Activated CD4-positive, alpha-beta T cell treated with anti-CD3 and anti-CD28 coated beads, Interleukin-10, Interleukin-2, amounts not matched to agents 100 ng/mL and 50 ng/mL, durations not matched to agents 16 hours and 8 hours (primary cell): ENCODE measurements at places on chromosomes 13 and 19.
A peak's percentile ranks its signal among the peaks of the same experiment; 100 is the strongest.

GRCh38 chr13:19864024-19864745 lies 736 bp upstream of the ZMYM5 start:
- DNase-seq = peak; percentile 71

DNA sequence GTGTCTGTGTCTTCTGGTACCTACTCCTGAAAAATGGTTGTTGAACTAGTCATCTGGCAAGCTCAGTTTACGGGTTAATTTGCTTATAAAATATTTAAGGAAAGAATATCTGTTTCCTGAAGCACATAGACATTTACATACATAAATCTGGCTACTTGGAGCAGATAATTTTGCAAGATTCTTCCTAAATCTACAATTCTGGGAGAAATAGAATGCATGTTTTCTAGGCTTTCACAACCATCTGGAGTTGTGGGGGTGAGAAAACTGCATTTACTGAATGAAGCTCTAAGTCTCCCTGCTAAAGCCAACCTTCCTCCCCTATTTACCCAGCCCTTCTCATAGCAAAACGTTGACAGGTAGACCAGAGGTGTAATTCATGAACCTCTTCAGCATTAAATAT lies 393.7 kb upstream of the ARGLU1 start:
- DNase-seq = no peak

GRCh38 chr13:20171364-20171763 lies 10.5 kb upstream of the GJA3 start:
- no peak for DNase-seq

DNA sequence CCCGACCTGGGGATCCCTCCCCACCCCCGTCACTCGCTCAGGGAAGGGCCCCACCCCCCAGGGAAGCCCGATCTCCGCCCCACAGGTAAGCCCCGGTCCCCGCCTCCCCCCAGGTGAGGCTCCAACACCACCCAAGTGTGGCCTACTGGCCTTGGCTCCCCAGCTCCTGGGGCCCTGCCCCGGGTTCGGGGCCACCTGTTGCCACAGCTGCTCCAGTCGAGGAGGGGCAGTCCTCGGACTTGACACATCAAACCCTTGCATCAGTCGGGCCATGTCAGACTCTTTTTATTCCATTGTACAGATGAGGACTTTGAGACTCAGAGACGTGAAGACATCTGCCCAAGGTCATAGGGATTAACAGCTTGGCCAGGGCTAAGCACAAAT lies 512 bp downstream of the CC2D1A start:
- peak; percentile 10 for DNase-seq

DNA sequence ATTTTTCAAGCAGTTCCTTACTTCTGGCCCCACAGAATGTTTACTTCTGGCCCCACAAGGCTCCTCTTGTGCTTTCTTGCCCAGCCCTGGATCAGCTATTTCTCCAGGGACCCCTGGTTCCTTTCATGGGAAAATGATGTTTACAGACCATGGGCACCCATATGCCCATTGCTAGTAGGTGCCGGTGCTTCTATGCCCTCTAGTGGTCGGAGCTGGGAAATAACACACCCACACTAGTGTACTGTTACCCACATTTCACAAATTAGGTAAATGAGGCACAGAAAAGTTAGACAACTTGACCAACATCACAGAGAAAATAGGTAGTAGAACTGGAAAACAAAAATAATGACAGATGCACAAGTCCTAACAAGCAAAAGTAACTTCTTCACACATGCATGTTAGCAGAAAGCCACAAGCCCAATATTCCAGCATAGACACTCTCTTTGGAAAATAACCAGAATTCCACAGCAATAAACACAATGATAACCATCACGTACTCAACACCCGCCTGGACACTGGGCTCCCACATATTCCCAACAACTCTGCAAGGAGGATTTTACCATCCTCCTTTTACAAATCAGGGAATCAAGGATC lies 1.3 kb upstream of the CEACAM6 start:
- peak; percentile 76 for DNase-seq

- DNase-seq = peak; percentile 51
Observed at GRCh38 chr19:45920458-45920857, 5.9 kb upstream of the NANOS2 start.

DNA sequence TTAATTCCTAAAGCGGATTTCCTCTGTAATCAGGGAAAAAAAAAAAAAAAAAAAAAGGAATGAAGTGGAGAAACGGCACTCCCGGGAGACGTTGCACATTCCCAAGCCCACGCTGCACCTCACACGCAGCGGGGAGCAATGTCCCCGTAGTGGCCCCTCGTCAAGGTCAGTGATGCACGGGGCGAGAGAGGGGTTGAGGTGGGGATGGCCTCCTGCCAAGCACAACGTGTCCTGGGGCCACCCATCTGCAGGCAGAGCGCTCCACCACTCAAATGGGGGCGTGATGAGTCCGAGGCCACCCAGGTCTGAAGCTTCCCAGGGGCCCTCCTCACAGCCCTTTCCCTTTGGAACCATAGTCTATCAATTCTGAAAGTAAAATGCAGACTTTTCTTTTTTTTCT lies 15.1 kb downstream of the PLK5 start:
- no peak for DNase-seq

DNA sequence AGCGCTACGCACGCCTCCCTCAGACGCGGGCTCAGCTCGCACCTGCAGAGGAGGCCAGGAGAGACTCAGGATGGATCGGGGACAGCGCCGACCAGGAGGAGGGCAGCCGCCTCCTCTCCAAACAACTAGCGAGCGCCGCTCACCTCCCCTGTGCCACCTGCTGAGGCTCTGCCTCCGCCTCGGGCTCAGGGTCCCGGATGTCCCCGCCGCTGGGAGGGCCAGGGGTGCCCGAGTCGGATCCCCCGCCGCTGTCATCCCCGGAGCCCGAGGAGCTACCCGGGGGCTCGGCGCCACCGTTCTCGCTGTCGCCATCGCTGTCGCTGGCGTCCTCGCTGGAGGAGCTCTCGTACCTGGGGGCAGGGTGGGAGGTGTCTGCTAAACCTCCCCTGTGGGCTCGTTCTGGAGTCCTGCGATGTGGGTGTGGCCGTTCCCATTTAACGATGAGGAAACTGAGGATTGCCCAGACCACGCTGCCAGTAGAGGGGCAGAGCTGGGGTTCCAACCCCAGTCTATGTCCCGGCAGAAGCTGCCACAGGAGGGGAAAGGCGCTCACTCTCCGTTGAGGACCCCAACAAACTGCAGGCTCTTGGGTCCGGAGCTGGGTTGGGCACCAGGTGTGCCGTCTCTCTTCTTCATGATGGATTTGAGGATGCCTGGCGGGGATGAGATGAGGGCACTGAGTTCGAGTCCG lies 9.2 kb downstream of the KANK3 start:
- no peak for DNase-seq

DNA sequence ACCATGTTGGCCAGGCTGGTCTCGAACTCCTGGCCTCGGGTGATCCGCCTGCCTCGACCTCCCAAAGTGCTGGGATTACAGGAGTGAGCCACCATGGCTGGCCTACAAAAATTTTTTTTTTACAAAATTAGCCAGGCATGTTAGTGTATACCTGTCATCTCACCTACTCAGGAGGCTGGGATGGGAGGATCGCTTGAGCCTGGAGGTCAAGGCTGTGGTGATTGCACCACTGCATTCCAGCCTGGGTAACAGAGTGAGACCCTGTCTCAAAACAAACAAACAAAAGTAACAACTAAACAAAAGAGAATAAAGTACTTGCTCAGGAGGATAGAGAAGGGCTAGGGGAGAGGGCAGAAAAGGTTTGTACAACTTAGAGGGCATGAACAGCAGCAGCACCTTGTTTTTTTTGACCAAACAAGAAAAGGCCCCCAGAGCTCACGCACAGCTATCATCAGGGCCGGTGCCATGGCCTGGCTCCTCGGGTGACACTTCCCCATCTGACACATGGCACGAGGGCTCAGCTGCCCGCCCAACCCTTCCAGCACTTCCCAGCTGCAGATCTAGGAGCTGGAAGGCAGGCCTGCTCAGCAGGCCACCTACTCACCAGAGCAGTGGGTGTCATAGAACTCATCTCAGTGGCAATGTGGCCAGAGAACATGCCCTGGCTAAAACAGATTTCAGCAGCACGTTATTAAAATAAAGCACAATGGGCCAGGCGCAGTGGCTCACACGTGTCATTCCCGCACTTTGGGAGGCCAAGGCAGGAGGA lies 8.6 kb upstream of the SLC7A9 start:
- DNase-seq = no peak

DNA sequence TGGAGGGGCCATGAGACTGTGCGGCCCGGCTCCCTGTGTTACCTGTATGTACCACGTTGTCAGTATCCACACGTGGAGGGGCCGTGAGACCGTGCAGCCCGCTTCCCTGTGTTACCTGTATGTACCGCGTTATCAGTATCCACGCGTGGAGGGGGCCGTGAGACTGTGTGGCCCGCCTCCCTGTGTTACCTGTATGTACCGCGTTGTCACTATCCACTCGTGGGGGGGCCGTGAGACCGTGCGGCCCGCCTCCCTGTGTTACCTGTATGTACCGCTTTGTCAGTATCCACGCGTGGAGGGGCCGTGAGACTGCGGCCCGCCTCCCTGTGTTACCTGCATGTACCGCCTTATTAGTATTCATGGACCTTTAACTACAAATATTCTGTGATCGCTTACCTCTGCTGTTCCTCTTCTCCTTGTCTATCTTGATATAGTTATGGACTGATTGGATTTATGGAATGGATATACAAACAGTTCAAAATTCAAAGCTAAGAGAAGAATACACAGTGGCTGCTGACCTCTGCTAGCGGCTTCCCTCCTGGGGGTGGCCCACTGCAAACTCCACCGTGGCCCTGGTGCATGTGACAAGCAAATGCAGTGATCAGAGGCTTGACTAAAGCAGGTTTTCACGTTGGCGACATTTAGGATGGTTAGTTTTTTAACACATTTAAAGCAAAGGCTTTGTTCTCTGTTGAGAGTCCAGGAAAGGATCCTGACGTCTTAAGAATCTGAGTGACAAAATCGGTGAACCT lies 38.7 kb downstream of the ATP11A start:
- DNase-seq = no peak

GRCh38 chr19:14411161-14411937 lies 7.8 kb downstream of the DDX39A start:
- no peak for DNase-seq

DNA sequence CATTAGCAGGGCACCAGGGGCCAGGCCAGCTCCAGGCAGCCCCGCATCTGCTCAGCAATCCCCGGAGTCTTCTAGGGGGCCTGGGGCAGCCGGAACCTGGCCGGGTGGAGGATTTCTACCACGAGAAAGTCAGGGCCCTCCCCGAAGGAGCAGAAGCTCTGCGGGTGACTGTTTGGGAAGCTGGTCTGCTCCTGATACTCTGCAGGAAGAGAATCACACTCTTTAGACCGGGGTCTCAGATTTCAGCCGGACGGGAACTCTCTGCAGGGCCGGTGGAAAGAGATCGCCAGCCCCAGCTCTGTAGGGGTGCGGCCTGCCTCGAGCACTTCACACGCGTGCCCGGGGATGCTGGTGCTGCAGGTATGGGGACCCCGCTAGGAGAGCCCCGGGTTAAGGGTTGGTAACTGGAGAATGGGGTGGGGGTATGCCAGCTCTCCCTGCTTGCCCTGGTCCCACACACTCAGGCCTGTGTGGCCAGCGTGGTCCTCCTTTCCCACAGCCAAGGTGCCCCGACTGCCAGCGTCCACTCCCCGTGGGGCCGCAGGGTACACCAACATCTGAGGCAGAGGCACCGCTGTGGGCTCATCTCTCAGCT lies 20.1 kb downstream of the RASA3 start:
- no peak for DNase-seq

DNA sequence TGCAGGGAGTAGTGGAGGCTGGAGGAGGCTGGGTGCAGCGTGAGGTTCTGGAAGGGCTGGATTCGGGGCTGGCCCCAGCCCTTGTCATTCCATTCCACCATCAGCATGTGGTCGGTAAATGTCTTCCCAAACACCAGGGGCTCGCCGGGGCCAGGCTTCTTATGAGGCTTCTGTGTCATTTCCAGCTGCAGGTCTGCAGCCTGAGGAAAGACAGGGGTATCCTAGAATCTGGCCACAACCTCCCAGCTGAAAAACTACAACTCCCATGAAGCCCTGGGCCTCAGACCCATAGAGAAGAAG lies 4.4 kb downstream of the BCAT2 start:
- peak; percentile 73 for DNase-seq
